Osteoblast (primary cell): ENCODE measurements at places on chromosomes 12 and 14. TPM values are rescaled to one million over a fixed set of nuclear protein-coding genes. Genes with fewer than 3 reads are reported as not detected.
A peak's percentile ranks its signal among the peaks of the same experiment; 100 is the strongest.

GRCh38 chr12:46956451-46957035 is 122.9 kb upstream of the PCED1B start:
- DNase-seq: no peak
- H3K4me3 ChIP-seq: no peak overlapping the region
- H3K27me3 ChIP-seq: no peaks in the 10 kb centered on the region

- H3K27ac ChIP-seq: no peak overlapping the region
- H3K27me3 ChIP-seq: no peaks in the 10 kb centered on the region
- H3K4me3 ChIP-seq: no peak overlapping the region
- no peaks in the 10 kb centered on the region for H3K4me1 ChIP-seq
- no peak for DNase-seq
- no peaks in the 10 kb centered on the region for H3K36me3 ChIP-seq
Measured at GRCh38 chr12:97951239-97951638, 488.6 kb downstream of the RMST start.

DNA sequence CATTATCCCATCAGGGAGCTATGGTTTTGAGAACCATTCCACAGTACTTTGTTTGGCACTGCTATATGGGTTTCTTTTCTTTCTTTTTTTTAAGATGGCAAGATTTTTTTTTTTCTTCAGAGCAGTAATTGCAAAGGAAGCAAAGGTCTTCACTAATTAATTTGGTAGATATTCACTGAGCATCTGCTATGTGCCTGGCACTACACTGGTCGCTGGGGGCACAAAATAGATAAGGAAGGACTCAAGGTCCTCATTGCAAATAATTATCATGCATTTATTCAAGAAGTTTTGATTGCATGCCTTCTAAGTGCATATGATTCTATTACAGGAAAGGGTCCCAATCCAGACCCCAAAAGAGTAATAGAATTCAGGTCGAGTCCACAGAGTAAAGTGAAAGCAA is 10.0 kb upstream of the ATP2A2 start:
- no peak overlapping the region for H3K4me3 ChIP-seq
- no peak for DNase-seq
- no peaks in the 10 kb centered on the region for H3K27me3 ChIP-seq
- H3K4me1 ChIP-seq: peaks cover 31% of the 10 kb centered on the region
- no peaks in the 10 kb centered on the region for H3K36me3 ChIP-seq

DNA sequence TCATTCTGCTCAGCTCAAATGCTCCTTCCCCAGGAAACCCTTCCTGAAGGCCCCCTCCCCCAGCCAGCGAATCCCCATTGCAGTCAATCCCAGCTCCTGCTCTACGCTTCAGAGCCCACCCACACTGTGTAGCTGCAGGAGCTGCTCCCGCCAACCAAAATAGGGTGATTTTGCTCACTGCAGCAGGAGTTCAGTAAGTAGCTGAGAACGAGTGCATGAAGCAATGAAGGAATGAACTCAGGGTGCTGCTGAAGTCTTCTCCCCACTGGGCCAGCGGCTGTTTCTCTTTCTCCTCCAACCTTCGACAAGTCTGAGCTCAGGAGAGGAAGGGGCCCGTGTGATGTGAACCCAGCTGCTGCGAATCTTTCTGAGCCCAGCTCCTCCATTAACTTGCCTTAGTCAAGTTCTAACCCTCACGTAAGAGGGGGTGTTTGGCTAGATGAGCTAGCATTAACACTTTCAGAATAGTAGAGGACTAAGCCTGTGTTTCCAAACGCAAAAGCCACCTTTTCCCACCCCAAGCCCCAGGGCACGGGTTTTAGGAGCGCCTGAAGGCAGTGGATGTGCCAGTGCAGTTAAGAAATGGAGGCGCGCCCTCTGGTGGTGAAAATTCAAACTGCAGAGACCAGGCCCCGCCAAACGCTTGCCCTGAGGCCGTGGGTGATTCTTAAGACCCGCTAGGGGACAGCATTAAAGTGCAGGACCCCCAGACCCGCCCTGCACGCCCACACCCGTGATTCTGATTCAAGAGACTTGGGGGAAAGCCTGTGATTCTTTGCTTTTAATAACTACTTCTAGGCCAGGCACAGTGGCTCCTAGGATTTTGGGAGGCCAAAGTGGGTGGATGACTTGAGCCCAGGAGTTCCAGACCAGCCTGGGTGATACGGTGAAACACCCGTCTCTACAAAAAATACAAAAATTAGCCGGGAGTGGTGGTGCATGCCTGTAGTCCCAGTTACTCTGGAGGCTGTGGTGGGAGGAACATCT is 11.9 kb upstream of the SERPINA4 start:
- no peaks in the 10 kb centered on the region for H3K27me3 ChIP-seq
- peak; percentile 83 for DNase-seq
- H3K27ac ChIP-seq: no peak overlapping the region
- H3K4me1 ChIP-seq: no peaks in the 10 kb centered on the region

- no peak overlapping the region for H3K27ac ChIP-seq
- no peaks in the 10 kb centered on the region for H3K4me1 ChIP-seq
- no peak for DNase-seq
- H3K4me3 ChIP-seq: no peak overlapping the region
- H3K27me3 ChIP-seq: no peaks in the 10 kb centered on the region
- H3K36me3 ChIP-seq: no peaks in the 10 kb centered on the region
Measured at GRCh38 chr12:118986050-118986449, 4.7 kb downstream of the SRRM4 start.

DNA sequence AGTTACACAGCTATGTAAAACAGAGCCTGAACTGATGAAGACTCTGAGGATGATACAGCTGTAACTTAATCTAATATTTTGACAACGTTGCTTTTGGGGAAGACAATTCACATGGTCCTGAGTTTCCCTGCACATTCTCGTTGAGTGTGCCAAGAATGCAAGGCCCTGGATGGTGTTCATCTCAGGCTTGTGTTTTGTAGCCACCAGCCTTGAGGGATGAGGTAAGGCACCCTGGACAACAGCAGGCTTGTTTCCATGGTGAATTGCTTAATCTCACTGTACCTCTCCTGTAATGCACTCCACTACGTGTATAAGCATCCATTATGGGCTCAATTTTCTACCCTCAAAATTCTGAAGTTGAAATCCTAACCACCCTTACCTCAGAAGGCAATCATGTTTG is 2.1 kb downstream of the CATSPERB start:
- H3K27ac ChIP-seq: no peak overlapping the region
- no peaks in the 10 kb centered on the region for H3K36me3 ChIP-seq
- peaks cover 14% of the 10 kb centered on the region for H3K4me1 ChIP-seq
- no peak overlapping the region for H3K4me3 ChIP-seq

GRCh38 chr12:752695-753610 is 574 bp downstream of the WNK1 start:
- H3K36me3 ChIP-seq: no peaks in the 10 kb centered on the region
- peak overlapping the region; percentile 76 for H3K4me3 ChIP-seq
- peak overlapping the region; percentile 64 for H3K27ac ChIP-seq
- peak; percentile 85 for DNase-seq
- H3K27me3 ChIP-seq: no peaks in the 10 kb centered on the region

DNA sequence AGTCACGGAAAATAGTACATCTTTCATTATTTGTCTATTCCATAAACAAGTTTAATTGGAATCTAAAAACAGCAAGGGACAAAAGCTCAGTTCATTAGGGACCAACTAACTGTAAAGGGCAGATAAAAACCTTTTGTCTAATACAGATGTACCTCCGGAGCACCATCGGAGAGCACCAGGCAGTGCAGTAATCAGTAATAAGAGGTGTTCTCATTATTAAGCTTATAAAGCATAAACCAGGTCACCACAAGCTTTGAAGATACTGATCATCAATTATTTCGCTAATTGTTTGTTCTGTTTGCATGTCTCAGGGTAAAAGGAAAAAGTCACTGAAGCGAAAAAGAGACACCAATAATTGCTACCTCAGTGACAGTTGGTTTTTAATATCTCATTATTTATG is 207.3 kb upstream of the PRKD1 start:
- H3K36me3 ChIP-seq: no peaks in the 10 kb centered on the region
- no peak for DNase-seq
- H3K4me1 ChIP-seq: no peaks in the 10 kb centered on the region
- H3K27ac ChIP-seq: no peak overlapping the region
- no peaks in the 10 kb centered on the region for H3K27me3 ChIP-seq
- no peak overlapping the region for H3K4me3 ChIP-seq

GRCh38 chr12:116346222-116346621 is 68.7 kb upstream of the MED13L start:
- no peak for DNase-seq
- no peaks in the 10 kb centered on the region for H3K27me3 ChIP-seq
- no peak overlapping the region for H3K27ac ChIP-seq
- no peak overlapping the region for H3K4me3 ChIP-seq
- peaks cover 14% of the 10 kb centered on the region for H3K4me1 ChIP-seq
- H3K36me3 ChIP-seq: no peaks in the 10 kb centered on the region

- H3K27me3 ChIP-seq: no peaks in the 10 kb centered on the region
- H3K4me1 ChIP-seq: no peaks in the 10 kb centered on the region
- H3K4me3 ChIP-seq: no peak overlapping the region
- H3K36me3 ChIP-seq: no peaks in the 10 kb centered on the region
- DNase-seq: no peak
- no peak overlapping the region for H3K27ac ChIP-seq
Measured at GRCh38 chr14:43475757-43476156, 1031.3 kb downstream of the FSCB start.

DNA sequence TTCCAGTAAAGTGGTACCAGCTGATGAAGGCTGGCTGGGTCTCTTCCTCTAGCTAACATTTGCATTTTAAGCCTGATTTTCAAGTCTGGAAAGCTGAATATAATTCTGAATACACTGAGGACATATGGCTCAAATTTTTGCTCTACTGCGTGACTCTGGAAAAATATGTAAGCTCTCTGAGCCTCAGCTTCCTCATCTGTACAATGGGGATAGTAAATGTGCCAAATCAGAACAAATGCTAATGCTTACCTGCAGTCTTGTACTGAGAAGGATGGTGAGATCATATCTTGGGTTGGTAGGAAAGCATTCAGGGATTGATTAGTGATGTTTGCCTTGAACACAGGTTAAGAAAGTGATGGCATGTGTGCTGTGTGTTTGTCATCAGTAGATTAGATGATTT is 14.6 kb downstream of the HNF1A start:
- no peak overlapping the region for H3K27ac ChIP-seq
- H3K27me3 ChIP-seq: peaks cover 18% of the 10 kb centered on the region

DNA sequence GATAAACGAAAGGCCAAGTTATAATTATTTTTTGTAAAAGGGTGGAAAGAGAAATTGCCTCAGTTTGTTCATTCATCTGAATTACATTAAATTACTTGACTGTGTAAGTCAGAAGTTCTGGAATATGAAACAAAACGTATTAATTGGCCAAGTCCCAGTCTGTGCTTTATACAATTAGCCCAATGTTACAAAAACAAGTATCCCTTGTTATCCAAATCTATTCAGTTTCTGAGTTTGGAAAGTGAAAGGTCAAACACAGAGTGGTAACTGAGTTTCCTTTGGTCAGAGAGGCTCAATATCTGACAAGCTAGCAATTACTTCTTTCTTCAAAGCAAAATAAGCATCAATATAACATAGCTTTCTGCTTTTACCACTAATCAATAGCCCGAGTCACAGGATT is 62.6 kb downstream of the SPPL3 start:
- H3K4me3 ChIP-seq: no peak overlapping the region
- H3K27me3 ChIP-seq: no peaks in the 10 kb centered on the region
- peaks cover 1% of the 10 kb centered on the region for H3K4me1 ChIP-seq
- H3K36me3 ChIP-seq: no peaks in the 10 kb centered on the region
- no peak for DNase-seq

DNA sequence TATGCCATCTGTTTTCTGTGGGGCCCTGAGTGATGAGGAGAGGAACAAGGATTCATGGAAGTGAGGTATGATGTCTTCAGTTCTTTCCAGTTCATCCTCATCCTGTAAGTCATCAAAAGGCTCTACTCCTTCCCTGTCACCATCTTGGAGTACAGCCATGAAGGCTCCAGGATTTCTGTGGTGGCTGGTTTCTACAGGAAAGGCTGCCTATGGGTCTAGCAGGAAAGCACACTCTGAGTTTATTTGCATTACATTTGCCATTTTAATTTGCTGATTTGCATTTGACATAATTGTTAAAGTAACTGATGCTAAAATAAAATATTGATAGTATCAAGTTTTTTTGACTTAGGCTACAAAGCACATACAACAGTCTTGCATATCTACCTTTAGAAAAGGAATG is 11.2 kb downstream of the TTC6 start:
- H3K4me3 ChIP-seq: no peak overlapping the region
- H3K27ac ChIP-seq: no peak overlapping the region
- no peaks in the 10 kb centered on the region for H3K36me3 ChIP-seq

- H3K27ac ChIP-seq: no peak overlapping the region
- H3K27me3 ChIP-seq: peaks cover 34% of the 10 kb centered on the region
- H3K4me3 ChIP-seq: no peak overlapping the region
- DNase-seq: peak; percentile 15
- H3K36me3 ChIP-seq: no peaks in the 10 kb centered on the region
- no peaks in the 10 kb centered on the region for H3K4me1 ChIP-seq
Measured at GRCh38 chr12:111084605-111085004, 164.2 kb upstream of the MYL2 start.

- H3K4me3 ChIP-seq: peak overlapping the region; percentile 45
- H3K27me3 ChIP-seq: no peaks in the 10 kb centered on the region
- peak overlapping the region; percentile 70 for H3K27ac ChIP-seq
- H3K36me3 ChIP-seq: peaks cover 9% of the 10 kb centered on the region
- peak; percentile 67 for DNase-seq
Measured at GRCh38 chr12:113298861-113299545, 35.9 kb downstream of the SLC8B1 start.

- H3K4me1 ChIP-seq: peaks cover 4% of the 10 kb centered on the region
Measured at GRCh38 chr12:125050868-125051267, 14.4 kb upstream of the AACS start.

GRCh38 chr12:68240975-68241374 is 12.4 kb downstream of the IL22 start:
- peaks cover 61% of the 10 kb centered on the region for H3K4me1 ChIP-seq
- no peak for DNase-seq
- H3K36me3 ChIP-seq: no peaks in the 10 kb centered on the region
- peak overlapping the region; percentile 94 for H3K27ac ChIP-seq
- peak overlapping the region; percentile 41 for H3K4me3 ChIP-seq

DNA sequence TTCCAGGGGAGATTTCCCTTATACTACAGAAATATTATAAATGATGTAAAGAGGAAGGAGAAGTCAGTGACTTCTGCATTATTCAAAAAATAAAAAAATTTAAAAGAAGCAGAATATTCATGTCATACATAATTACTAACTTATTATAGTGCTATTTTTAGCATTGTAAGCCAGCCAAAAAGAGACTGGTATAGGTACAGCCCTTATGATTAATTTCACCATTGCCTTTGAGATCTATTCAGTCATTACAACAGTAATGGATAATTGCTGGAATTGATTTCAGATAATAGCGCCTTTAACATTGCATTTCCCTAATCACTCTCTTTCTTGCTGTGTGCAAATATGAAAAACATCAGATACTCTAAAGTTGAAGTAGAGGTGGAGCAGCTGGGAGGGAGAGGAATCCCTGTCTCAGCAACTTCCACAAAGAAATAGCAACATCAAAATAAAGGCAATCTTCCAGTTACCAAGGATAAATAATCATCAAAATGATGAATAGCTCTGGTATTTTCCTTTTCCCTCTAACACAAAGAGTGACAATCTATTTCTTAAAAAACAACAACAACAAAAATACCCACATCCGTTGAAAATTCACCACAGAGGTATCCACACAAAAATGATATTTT is 71.8 kb upstream of the OVCH1 start:
- no peak overlapping the region for H3K27ac ChIP-seq
- no peaks in the 10 kb centered on the region for H3K27me3 ChIP-seq
- no peak for DNase-seq
- peaks cover 5% of the 10 kb centered on the region for H3K4me1 ChIP-seq

ST8SIA1 gene
- total RNA-seq: 6.2 TPM in 2 replicates

ACOT4 gene
- 1.8 and 2.5 TPM in 2 replicates for total RNA-seq

KRT4 gene
- total RNA-seq: not detected in 2 replicates

DCN gene
- 1,107 and 1,400 TPM in 2 replicates for total RNA-seq

DPF3 gene
- 0.59 and 1.8 TPM in 2 replicates for total RNA-seq

LAG3 gene
- total RNA-seq: not detected in 2 replicates

BICDL1 gene
- total RNA-seq: not detected in 2 replicates

FAM222A gene
- 0.29 and 0.36 TPM in 2 replicates for total RNA-seq

SLC2A14 gene
- total RNA-seq: under 0.01 TPM in 1 of 2 replicates, not detected in the other

FGF6 gene
- total RNA-seq: not detected in 2 replicates

FOXG1 gene
- total RNA-seq: under 0.01 TPM in 1 of 2 replicates, not detected in the other

GPX2 gene
- total RNA-seq: not detected in 2 replicates
